Nephron progenitor cell (in vitro differentiated cells): ENCODE measurements at places on chromosomes 4 and X.

GRCh38 chrX:80181079-80181478 lies 166.5 kb downstream of the TBX22 start:
- DNase-seq, result no peak

DNA sequence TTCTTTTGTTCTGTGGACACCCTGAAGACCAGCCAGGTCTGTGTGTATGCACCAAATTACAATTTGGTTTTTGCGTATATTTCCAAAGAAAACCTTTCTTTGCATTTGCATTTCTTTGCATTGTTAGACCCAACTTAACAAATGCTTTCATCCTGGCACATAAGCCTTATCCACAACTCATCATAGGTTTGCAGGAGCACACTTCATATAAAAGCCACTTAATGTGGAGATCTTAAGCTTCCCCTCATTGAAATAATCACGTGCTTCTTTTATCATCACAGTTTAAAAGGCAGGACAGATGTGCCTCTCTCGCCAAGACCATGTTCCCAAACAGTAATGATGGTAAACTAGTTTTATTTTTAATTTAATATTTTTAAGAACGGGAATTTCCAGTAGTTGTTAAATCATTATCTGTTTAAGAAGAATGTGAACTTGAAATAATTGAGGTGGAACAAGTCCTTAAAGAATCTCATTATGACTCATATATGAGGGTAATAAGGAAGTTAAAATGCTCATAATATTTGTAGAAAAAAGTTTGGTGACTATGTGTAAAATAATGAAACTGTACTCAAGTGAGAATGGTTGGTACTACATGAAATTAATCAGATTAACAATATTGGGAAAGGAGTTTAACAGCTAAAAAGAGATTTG lies 65.5 kb downstream of the GLRA3 start:
- DNase-seq, result no peak

- DNase-seq, result no peak
Measured at GRCh38 chr4:67762086-67762485, 7.9 kb upstream of the GNRHR start.

DNA sequence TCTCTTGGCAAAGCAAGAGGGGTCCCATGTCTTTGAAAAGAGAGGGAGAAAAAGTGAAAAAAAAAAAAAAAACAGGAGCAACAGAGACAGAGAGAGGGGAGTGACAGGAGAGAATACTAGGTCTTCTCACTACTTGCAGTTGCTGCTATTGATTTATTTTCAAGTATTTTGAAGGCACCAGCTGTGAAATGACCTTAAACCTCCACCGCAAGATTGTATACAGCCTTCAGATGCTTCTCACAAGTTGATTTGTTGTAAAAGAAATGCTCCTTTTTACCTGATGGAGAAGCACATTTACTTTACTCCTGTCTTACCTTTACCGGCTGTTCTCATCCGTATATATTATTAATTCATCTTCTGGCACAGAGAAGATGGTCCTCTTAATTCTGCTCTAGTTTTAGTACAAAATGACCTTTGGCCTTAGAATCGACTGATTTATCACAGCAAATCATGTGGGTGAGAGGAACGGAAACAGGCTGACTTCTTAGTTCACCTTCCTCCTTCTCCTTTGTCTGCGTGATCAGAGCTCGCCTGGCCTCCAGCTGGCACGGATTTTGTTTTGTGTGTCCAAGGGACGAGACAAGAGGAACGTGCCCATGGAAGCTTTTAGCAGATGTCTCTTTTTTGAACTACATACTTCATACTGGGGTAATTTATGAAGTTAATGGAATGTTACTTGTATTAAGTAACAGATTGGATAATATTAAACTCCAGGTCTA lies 82.4 kb upstream of the PACRGL start:
- peak; percentile 23 for DNase-seq

DNA sequence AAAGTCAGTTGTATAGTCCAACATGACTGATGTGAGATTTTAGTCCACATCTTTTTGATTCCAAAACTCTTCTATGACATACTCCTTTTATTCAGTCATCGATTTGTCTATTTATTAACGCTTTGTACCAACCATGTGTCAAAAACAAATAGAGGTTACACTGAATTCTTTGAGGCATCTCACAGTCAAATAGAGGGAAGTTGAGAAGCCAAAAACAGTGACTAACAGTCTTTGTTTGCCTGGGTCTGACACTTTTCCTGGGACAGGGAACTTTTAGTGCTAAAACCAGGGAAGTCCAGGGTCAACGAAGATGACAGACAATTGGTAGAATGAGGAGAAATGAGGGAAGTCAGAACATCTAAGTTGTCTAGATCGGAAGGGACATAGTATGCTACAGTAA lies 169.9 kb upstream of the HS3ST1 start:
- DNase-seq, result no peak

- DNase-seq, result no peak
Measured at GRCh38 chr4:123659730-123660129, 263.1 kb downstream of the SPRY1 start.

DNA sequence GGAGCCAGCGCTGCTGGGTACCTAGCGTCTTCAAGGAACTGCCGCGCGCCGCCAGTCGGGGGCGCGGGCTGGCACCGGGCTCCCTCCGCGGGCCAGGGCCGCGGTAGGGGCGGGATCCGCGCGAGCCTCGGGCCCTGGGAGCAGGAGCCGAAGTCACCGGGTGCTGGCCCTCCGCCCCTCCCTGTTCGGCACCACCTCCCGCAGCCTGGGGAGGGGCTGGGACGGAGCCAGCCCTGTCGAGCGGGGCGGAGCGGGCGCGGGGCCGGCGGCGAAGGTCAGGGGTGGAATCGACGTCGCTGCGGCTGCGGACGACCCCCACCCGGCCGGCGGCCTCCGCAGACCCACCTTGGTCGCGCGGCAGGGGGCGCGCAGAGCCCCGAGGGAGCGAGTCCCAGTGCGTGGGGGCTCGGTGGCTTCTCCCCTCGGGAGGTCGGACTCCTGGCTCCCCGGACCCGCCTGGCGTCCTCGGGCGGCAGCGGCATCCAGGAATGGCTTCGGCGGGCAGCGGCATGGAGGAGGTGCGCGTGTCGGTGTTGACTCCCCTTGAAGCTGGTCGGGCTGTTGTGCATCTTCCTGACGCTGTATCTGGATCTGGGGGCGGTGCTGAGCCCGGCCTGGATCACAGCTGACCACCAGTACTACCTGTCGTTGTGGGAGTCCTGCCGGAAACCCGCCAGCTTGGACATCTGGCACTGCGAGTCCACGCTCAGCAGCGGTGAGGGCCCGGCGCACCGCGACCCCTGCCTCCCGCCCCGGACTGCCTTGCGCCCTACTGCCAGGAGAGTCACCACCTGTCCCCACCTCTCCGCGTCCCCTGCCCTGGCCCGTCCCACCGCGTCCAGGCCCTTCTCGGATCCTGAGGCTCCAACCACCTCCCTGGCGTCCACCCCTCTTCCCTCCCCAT lies 50.5 kb upstream of the FAM47C start:
- peak; percentile 61 for DNase-seq

DNA sequence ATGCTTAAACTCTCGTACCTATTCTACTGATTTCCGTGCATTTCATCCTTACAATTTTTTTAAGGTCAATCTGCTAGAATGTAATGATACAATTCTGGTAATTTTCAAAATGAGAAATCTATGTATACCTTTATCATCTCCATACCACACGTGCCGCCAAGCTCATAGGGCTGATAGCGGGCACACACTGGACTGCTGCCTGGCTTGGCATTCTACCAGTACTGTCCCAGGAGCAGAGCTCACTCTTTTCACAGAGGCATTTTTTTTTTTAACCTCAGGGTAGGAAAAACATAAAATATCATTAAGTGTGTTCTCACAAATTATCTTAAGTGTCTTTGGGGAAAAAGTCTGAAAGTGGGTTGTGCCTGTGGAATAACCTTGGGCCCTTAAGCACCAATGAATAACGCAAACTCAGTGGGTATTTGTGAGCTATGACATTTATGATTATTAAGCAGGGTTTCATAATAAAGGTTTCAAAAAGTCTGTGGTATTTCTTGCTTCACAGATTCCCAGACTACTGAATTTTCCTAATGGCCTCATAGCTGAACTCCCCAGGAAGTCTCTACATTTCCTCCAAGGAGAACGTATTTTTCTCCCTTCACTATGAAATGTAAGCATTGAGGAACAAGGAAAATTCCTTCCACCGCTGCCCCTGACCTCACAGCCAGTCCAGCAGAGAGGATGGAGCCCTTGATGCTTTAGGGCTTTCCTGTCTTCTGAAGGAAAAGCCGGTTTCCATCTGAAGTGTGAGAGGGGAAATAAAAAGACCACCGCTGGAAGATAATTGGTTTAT lies 125.2 kb downstream of the ELOVL6 start:
- no peak for DNase-seq

- no peak for DNase-seq
Measured at GRCh38 chrX:97310373-97310772, 426.7 kb downstream of the RPA4 start.

DNA sequence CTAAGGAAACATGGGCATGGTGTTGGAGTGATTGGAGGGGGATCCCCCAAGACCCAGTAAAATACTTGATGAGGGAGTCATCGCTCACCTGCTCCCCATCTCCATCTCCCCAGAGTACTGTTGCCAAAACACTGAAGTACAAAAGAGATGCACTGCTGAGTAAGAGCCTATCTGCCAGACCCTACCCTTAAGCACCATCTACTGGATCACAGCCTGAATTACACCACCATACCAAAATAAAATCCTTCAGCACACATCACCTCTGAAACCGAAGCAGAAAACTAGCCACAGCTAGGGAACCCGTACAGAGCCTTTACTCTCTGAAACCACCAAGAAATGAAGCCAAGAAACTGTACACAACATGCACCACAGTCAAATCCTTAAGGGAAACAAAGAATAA lies 466.3 kb upstream of the ACTRT1 start:
- no peak for DNase-seq

GRCh38 chr4:73589887-73590801 lies 30.1 kb downstream of the RASSF6 start:
- DNase-seq, result no peak

- no peak for DNase-seq
Measured at GRCh38 chr4:78292856-78293255, 235.7 kb downstream of the FRAS1 start.

- DNase-seq, result no peak
Measured at GRCh38 chr4:114272226-114272625, 292.8 kb upstream of the ARSJ start.

DNA sequence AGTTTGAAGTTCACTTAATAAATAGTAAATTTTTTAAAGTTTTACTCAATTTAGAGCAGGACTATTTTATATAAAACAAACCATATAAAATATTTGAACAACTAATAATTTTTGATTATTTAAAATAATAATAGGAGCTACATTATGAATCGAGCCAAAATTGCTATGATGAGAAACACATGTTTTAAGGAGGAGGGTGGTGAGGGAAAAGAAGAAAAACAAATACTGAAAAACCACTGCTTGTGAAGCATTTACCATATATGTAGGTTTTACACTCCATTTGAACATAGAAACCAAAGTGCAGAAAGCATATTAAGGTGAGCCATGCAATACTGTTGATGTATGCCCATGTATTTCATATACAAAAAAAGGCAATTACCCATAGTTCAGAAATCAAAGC lies 448.9 kb downstream of the FSTL5 start:
- no peak for DNase-seq

- DNase-seq, result peak; percentile 29
Measured at GRCh38 chrX:72280321-72280845, 3.3 kb upstream of the RPS4X start.

DNA sequence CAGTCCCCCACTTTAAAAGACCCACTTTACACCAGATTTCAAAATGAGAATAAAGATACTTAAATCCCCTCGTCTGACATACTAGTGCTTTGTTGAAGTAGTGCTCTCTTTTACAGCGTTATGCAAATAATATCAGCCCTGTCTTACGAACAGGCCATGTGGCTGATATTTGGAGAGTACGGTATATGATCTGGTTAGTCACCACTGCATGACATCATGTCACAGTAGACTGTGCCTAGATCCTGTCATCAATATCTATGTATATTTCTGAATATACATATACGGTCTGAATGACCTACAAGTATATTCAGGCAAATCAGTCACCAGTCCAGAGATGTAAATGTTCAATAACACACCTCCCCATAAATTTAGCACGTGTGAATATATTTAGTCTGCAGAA lies 25.4 kb upstream of the XAGE1B start:
- DNase-seq, result no peak

GRCh38 chr4:76435528-76436319 lies 695 bp downstream of the SHROOM3 start:
- DNase-seq, result no peak

GRCh38 chr4:2059726-2060602 lies 837 bp downstream of the NAT8L start:
- peak; percentile 53 for DNase-seq

DNA sequence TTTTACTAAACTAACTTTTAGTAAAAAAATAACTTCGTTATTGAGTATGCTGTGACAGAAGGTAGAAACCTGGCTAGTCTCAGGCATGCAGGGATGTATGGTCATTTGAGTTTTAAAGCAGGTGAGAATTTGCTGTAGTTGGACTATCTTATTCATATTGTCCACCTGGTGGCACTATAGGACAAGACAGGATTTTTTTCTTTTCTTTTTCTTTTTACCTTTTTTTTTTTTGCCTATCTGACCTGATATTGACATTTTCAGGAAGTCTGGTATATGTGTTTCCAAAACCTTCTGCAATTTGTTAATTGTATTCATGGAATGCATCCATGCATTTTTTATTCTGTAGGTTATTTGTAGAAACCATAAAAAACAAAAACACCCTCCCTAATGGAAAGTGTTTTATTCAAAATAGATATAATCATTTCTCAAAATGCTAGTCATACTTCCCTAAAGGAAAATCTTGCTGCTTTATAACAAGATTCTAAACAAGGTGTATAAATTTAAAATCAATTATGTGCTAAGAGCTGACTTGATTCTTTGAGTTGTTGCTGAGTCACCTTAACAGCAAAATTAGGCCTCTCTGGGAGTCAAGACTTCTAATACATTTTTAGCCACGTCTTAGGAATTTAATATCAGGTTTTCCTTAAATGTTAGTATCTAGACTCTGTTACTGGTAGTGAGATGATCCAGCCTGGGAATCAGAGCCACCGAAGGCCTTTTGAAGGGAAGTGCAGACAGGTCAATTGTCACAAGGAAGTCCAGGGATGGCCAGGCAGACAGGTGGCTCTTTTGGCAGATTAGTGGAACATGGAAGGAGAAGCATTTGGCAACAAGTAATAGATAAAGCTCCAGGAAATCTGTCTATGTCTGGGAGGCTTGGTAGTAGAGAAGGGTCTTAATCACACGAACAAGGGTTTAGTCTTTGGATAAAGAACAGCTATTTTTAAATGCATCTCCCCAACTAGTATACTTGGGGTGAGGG lies 201.3 kb upstream of the GNPDA2 start:
- DNase-seq, result no peak

DNA sequence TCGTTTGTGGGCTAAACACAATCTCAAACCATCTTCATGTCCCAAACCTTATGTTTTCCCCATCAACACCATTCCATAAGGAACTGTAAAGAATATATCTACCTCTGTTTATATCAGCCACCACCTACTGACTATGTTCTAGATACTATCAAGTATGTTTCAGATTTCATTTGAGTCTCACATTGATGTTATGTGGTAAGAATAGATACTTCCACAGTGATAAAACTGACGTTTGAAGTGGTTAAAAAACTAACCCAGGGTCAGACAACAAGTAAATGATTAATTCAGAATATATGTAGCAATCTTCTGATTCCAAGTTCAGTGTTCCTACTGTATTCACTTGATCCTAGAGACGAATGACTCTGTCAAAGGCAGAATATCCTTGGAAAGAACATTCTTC lies 156.8 kb upstream of the RASGEF1B start:
- no peak for DNase-seq
